ENCODE measurements at places on chromosomes 13 and 19.

- DNase-seq = no peak
These were observed 95.3 kb upstream of the TNFSF11 start for GRCh38 chr13:42478531-42479156.

GRCh38 chr13:20064128-20064527, 96.7 kb downstream of the GJA3 start:
- no peak for DNase-seq

- no peak for DNase-seq
These were observed 572.5 kb upstream of the SLC10A2 start for GRCh38 chr13:103638706-103639105.

DNA sequence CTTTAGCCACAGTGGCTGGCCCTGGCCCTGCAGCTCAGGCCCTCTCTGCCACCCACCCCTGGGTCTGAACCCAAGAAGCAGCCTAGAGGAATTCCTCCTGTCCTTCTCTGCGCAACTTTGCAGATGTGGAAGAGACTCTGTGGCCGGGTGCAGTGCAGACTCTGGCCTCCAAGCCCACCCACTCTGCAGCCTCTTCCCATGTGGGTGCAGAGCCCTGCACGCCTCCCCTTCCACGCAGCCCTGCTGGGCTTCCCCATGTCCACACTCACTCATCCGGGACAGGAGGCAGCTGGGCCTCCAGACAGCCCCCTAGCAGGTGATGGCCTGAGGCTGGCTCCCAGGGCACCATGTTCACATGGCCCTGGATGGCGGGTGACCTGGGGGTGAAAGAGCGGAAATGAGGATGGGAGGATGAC, 2.5 kb downstream of the TEX29 start:
- DNase-seq = no peak

DNA sequence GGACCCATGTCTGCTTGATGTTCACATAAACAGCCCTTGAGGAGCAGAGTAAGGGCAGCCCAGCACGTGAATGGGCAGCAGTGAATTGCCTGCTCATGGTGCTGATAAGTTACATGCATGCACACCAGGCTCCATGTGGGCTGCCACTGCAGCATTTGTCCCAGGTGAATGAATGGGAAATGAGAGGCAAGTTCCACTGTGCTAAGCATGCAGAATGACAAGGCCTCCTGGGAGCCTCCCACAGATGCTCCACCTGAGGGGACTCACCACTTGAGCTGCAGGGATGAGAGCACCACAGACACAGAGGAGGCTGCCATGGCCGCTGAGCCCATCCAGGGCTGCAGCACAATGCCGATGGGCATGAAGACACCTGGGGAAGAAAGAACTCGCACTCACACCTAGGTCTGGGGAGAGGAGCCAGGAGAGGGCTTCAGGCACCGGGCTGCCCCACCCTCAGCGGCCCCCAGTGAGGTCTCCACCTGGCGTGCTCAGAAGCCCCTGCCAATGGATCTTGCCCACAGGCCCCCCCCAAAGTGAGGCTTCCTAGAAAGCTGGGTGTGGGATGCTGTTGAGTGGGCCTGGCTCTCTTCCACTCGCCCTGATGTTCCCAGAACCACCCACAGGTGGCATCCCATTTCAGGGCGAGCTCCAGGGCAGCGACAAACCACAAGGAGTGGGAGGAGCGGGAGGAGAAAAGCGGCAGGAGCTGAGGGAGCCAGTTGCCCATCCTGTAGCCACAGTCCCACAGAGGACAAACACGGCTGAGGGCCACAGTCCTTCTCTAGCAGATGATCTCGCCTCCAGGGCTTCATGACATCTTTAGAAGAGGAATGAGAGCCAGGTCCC, 73.8 kb downstream of the CCDC70 start:
- DNase-seq = peak; percentile 21

GRCh38 chr13:111451402-111451801, 131.0 kb downstream of the TEX29 start:
- DNase-seq = no peak

DNA sequence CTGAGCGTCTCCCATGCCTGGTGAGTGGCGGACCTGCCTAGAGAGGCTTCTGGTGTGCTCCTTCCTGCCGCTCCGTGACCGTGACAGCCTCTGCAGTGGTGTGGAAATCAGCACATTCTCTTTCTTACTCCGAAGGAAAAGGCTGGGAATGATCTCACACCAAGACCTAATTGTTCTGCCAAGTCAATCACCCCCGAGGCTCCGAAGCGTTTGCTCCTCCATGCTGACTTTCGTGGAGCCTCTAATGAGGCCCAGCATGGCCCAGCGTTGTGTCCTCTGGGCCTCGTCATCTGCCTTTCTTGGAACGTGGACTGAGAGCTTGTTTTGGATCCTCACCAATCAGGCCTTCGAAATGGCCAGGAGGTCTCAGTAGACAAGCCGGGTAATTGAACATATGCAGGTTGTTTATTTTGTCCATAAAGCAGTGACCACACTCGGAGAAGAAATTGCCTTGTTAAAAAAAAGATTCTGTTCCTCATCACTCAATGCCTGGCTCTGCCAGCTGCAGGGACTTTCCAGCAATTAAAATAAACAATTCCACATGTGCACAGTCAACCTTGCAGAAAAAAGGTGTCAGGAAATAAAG, 107.1 kb downstream of the UBL3 start:
- DNase-seq = peak; percentile 70

GRCh38 chr13:113928685-113929627, 44.9 kb downstream of the C13orf46 start:
- peak; percentile 89 for DNase-seq

DNA sequence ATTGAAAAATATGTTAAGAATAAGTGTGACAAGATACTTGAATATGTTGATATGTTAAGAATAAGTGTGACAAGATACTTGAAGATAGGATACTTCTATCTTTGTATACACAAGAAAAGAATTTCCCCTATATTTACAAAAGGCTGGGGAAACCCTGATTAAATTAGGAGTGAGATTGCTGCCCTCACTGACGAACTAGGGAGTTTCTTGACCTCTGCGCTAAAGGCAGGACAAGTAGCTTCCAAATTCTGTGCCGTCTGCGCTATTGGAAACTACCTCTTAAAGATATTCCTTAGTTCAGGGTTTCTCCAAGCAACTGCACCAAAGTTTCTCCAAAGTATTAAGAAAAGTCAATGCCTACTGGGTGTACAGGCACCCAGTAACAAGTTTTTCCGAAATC, 730 bp downstream of the ZNF260 start:
- DNase-seq = no peak

DNA sequence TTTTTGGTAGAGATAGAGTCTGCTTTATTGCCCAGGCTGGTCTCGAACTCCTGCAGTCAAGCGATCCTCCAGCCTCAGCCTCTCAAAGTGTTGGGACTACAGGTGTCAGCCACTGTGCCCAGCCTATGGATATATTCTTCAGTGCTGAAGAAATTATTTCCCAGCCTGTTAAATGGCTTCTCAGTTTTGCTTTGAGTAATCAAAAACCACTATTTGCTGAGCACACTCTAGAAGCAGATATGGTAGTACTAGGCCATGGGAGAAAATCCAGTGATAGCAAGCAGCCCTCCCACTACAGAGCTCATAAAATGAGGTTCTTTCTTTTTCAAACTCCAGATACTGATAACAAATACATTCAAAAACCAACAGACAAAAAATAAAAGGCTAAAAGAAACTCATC, 80.6 kb upstream of the CLDN10 start:
- DNase-seq = no peak

DNA sequence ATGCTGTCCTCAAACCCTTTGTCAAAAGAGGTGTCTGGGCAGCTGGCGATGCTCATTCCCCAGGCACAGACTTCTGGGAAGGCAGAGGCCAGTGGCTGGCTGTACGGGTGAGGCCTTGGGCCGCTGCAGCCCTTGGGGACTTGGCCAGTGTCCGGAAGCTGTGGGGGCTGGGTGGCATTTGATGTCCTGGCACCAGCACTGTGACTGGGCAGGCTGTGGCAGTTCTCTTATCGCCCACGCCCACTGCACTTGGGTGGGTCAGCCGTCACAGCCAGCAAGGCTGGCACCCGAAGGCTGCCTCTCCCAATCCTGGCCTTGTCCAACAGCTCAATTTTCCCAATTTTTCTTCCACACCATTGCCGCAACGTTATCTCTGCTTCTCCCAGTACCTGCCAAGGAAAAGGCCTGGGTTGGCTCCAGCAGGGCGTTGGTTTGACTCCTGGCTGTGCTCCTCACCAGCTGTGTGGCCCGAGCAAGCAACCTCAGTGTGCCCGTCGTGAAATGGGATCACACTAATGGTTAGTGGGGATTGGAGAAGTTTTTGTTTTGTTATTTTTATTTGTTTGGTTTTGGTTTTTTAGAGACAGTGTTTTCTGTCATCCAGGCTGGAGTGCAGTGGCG, 12.7 kb upstream of the SLC44A2 start:
- DNase-seq = no peak

DNA sequence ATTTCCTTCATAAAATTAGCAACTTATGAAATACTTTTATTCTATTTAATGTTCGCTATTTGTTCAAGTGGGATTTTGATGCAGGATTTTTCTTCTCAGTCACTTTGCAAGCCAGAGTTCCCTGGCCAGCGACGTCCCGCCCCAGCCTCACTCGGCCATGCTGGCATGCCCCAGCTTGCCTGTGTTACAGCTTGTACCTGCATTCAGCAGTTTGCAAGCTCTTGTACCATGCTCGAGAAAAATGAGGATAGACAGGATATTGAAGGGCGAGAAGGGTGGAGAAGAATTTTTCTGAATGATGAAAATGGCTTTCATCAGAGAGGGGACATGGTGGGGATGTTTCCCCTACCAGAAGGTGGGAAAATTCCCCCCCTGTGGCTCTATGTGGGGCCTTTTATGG, 2180.2 kb upstream of the PCDH20 start:
- no peak for DNase-seq

- peak; percentile 62 for DNase-seq
These were observed 4.7 kb upstream of the GJB2 start for GRCh38 chr13:20197361-20197834.

- no peak for DNase-seq
These were observed 55.6 kb downstream of the SLC7A9 start for GRCh38 chr19:32813862-32814425.

GRCh38 chr13:48749144-48749543, 95.4 kb downstream of the CYSLTR2 start:
- DNase-seq = no peak

- no peak for DNase-seq
These were observed 34.4 kb downstream of the LMO7 start for GRCh38 chr13:75670496-75670895.

DNA sequence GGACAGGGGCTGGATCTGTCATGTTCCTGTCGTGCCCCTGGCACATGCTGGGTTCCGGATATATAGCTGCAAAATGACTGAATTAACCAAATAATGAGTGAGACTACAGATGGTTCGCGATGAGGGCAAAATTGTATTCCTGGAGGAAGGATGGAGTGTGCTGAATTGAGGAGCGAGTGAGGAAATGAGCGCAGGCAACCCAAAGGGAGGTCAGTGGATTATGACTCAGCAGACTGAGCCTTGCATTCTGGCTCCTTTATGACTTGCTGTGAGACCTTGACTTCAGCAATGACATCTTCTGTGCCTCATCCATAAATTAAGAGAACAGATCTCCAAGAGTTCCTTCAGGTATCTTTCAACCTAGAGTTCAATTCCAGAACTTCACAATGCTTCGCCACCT, 115.0 kb upstream of the CLDN10 start:
- DNase-seq = no peak

- DNase-seq = no peak
These were observed 67.5 kb downstream of the COL4A1 start for GRCh38 chr13:110239280-110240125.

- DNase-seq = peak; percentile 99
These were observed at the start of gene FGF22 for GRCh38 chr19:639253-640160. TSS of gene FGF22 (plus strand) at chr19:639879. CDS start at chr19:639926, 47 bp downstream.

DNA sequence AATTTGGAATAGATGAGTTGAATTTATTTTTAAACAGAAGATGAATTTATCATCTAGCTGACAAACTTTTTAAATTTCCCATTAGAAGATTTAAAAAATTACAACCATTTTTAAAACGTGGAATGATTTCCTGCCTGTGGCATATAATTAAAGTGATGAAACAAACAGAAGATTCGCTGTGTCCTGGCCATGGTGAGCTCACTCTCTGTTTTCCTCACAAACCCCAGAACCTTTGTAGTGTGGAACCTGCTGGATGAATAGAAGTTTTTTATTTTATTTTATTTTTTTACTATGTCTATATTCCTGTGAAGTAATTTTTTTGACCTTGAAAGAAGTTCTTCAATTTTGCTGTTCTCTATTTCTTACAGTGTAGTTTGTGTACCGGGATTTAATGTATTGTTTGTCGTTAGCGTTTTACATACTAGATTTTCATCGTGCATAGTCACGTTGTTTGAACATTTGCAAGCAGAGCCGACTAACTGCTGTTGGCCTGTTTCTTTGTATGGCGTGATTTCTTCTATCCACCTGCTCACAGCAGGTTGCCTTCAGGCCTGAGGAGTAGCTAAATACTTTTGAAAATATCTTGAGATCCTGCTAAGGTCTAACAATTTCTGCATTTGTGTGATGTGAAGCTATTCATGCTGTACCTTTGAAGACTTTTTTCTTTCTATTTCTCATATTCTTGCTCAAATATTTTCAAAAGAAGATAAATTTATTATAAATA, 149.2 kb downstream of the GGACT start:
- DNase-seq = no peak

DNA sequence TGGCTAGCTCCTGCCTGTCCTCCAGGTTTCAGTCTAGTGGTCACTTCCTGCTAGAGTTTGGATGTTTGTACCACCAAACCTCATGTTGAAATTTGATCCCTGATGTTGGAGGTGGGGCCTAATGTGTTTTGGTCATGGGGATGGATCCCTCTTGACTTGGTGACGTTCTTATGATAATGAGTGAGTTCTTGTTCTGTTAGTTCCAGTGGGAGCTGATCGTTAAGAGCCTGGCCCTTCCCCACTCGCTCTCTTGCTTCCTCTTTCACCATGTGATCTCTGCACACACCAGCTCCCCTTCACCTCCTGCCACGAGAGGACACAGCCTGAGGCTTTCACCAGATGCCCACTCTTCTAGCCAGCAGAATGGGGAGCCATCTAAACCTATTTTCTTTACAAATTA, 86.8 kb upstream of the SCEL start:
- DNase-seq = no peak

DNA sequence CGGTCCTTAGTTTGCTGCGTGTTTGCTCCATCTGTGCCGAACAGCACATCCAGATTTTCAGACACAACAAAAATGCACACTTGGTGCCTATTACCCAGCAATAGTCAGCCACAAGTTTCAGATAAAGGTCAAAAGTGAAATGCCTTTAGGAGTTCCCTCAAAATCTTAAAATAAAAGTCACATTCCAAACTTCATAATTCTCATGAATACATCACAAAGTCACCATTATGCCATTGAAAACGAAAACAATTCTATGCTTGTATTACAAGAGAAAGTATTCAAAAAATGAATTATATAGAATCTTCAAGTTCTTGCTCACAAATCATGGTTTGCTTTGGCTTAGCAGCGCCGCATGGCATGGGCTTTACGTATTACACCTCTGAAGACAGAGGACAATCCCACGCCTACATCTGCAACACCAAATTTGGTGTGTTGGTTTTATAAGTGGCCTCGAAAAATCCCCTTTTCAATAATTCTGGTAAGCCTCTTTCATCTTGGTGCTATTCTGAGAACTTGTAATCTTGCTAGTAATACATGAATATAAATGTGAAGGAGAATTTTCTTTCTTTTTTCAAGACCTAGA, 26.6 kb downstream of the COL4A1 start:
- no peak for DNase-seq

All from AG08395 (cell line).